LHCN-M2 (cell line): ENCODE measurements at places on chromosomes 16 and 17.
A peak's percentile ranks its signal among the peaks of the same experiment; 100 is the strongest.

GRCh38 chr16:31893824-31894223 lies 20.2 kb downstream of the ZNF267 start:
- DNase-seq: no peak

GRCh38 chr17:76793775-76794174 lies 55.9 kb downstream of the MFSD11 start:
- DNase-seq: peak; percentile 12

DNA sequence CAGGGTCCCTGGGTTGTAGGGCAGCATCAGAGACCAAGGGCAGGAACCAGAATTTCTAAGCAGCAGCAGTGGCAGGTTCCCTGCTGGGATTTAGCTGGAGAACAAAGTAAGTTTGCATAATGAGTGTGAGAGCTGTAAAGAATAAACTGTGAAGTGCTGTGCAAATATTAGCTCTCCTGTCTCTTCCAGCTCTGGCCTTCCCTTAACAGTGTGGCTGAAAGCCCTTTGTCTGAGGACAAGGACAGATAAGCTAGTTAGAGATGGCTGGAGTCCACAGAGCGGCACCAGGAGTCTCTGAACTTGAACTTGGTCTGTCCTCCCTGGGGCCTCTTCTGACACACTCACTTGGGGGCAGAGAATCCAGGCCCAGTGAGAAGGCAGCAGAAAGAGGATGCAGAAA lies 98.2 kb upstream of the WSCD1 start:
- no peak for DNase-seq

DNA sequence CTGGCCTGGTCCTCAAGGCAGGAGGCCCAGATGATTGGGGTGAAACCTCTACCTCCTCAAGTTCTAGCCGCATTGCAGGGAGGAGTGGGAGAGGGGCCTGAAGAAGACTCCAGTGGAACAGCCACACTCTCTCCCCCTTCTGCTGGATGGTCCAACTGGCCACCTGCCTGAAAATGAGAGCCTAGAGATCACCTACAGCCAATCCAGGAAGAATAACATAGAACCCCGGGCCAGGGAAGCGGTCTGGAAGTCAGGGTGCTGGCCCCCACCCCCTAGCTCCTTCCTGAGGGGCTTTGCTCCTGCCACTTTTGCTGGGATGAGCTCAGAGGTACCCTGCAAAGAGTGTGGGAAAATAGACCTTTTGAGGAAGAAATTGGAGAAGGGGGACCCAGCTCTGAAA lies 1.8 kb downstream of the SLC6A2 start:
- no peak for DNase-seq

DNA sequence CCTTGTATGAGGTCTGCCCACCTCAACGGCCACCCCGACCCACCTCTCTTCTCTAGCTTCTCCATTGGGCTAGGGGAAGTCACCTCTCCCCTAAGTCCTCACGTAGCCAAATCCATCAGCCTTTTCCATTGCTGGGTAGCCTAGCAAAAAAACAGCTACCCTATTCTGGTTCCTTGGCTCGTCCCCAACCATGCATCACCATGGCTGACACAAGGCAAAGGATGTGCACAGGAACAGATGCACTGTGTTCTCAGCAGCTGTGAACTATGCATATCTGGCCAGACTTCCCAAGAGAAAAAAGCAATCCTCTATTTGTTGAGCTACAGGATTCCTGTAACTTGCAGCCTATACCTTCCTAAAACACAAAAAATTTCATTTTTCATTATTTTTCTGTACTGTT lies 22.0 kb upstream of the FLCN start:
- DNase-seq: peak; percentile 14

DNA sequence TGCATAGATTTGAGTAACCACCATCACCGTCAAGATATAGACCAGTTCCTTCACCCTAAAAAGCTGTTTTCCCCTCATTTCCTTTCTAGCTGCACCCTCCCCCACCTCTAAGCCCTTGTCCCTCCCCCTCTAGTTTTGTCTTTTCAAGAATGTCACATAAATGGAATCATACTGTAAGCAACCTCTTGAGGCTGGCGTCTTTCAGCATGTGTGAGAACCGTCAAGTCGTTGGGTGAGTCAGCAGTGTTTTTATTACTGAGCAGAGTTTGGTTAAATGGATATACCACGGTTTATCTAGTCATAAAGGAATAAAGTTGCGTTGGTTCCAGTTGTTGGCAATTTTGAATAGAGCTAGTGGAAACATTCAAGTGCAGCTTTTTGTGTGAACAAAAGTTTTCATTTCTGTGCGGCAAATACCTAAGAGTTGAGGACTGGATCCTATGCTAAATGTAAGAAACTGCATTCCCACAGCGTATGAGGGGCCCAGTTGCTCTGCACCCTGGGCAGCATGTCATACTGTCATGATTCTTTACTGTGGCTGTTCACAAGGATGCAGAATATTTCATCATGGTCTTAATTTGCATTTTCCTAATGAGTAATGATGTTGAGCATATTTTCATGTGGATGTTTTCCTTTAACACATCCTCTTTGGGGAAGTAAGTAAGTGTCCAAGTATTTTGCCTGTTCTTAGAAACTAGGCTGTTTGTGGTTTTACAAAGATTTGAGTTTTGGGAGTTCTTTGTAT lies 264.3 kb downstream of the CPPED1 start:
- DNase-seq: peak; percentile 69

GRCh38 chr16:12217341-12217740 lies 240.8 kb downstream of the SNX29 start:
- no peak for DNase-seq

GRCh38 chr17:59409336-59410048 lies 78.0 kb downstream of the YPEL2 start:
- no peak for DNase-seq

DNA sequence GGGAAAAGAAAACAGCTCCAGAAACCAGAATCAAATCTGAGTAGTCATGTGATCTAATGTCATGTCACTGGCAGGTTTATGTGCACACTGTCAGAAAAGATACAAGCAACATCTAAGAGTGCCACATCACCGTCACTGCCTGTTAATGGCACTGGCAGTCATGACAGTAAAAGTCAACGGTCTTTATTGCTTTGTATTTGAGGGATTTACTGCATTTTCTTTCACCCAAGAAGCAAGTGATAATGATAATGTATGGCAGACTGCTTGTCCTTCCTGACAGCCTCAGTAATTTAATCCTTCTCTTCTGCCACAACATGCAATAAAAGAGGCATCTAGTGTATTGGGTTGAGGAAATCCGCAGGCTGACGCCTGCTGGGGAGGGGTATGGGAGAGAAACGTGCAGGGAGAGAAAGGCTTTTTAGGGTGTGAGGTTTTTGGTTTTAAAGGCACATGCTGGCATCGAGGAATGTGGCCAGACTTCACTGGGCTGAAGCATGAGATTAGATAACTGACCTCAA lies 92.4 kb downstream of the RPGRIP1L start:
- DNase-seq: no peak

DNA sequence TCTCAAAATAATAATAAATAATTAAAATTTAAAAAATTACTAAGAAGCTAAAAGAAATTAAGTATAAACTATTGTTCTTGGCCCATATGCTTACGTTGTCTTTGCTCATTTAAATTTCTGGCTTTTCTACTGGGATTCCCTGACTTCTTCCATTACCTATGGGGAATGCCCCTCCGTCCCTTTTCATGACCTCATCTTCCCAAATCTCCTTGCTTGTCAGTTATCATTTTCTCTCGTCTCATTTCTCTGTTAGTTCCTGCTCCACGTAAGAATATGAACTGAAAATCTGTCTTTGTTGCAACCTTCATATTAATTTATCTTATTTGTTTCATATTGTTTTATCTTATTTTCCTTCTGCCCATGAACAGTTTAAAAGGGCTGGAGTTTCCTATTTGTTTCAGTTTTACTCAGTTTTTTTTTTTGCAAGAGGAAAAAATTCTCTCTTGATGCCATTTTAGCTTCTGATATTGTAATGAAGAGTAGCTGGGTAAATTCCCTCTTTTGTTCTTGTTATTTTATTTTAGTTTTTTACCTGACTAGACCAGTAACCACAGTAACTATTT lies 2.5 kb upstream of the DNAJA2 start:
- DNase-seq: no peak

GRCh38 chr17:58120195-58120822 lies 27.9 kb upstream of the OR4D1 start:
- DNase-seq: peak; percentile 43

DNA sequence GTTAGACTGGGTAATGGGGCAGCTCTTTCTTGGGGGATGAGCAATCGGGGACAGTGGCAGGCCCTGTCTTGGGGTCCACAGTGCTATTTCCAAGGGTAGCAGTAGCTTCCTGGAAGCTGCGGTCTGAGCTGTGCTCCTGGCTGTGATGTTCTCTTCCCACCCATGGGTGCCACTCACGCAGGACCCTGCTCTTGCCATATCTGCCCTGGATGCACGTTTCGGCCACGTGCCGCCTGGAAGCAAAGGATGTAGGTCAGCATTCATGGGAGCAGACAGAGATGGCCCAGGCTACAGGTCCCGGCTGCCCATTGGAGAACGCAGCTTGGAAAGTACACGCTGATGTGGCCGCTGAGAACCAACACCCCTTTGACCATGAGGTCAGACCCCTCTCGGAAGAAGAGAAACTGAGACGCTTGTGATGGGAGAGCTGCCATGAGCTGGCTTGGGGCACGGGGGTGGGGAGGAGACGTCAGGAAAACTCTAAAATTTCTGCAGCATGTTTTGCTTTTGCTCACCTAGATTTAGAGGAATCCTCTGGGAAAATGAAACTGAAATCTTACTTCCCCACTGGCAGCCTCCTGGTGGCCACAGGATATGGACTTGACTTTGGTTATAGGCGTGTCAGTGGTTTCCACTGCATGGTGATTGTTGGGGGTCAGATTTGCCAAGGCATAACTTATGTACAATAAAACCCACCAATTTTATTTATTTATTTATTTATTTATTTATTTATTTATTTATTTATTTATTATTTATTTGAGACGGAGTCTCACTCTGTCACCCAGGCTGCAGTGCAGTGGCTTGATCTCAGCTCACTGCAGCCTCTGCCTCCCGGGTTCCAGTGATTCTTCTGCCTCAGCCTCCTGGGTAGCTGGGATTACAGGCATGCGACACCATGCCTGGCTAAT lies 36.2 kb upstream of the IRF8 start:
- no peak for DNase-seq

DNA sequence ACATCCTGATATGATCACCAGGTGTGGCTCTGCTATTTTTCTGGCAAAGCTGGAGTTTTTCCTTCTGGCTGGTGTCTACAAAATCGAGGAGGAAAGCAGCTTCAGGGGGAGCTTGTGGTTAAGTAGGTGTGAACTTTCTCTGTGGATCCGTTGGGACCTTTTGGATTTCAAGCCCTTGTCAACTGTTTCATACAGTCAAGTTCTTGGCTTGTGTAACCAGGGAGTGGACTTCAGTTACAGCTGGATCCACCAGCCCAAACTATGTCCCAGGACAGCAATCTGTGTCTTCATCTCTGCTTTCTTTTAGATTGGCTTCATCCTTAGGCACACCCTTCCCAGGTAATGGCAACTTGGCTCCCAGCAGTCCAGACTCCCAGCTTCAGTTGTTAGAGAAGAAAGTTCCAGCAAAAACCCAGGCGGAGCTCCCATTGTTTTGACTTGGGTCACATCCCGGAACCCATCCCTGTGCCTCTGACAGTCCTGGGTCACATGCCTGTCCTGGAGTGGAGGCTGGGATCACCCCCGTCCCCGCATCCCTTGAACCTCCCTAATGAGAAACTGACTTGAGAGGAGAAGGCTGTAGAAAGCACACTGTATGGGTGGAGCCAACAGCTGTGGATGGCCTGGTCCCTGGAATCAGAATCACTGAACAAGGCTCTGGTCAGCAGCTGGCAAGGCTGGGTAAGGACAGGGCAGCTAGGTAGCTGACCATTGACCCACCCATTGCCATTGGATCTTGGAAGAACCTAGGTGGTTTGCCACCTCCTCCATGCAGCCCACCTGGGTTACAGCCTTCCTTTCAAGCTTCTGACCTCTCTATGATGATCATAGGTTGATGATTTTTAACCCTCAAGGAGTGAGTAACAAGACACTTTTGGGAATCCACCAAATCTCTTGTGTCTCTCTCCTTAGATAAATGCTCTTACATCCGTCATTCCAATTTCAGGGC lies 18.1 kb downstream of the NKD1 start:
- DNase-seq: no peak

DNA sequence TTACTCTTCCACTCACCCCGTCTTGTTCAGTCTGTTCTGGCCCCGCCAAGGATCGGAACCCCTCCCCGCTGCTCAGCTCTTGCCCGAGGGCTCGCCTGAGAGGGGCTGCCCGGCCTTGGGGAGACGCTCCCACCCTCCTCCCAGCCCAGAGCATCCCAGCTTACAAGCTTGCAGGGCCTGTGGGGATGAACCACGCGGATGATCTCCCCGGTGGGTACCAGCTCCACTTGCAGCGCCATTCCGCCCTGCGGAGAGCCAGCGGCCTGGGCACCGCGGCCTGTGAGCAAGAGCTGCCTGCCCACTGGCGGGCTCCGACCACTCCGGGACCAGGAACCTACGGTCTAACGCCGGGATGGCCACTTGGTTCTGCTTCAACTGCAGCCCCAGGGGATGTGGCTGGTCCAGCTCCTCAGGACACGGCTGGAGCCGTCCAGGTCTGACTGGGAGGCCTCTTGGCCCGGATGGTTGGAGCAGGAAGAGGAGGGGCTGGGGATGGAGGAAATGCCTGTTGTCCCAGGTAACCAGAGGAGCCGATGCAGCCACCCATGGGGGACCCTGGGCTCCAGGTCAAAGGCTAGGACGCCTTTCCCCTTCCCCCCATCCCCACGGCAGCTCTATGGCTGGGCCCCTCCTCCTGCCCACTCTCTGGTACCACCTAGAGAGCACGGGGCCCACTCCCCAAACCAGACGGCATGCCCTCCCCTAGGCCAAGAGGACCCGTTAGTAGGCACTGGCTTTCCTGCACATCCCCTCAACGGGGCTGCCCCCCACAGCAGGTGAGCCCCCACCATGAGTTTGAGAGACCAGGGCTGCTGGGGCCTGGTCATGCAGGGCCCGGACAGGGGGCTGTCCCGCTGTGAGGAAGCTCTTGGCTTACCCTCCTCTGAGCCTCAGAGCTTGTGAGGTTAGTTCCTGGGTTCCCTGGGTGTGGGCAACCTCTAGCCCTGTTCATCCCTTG lies at the start of gene MYO1C:
MYO1C (minus strand) TSS at position 438 of the 958 bp plus-strand sequence; CDS start at position 239, 199 bp downstream.
- DNase-seq: no peak

GRCh38 chr16:79195938-79196337 lies 404.6 kb downstream of the MAF start:
- no peak for DNase-seq

DNA sequence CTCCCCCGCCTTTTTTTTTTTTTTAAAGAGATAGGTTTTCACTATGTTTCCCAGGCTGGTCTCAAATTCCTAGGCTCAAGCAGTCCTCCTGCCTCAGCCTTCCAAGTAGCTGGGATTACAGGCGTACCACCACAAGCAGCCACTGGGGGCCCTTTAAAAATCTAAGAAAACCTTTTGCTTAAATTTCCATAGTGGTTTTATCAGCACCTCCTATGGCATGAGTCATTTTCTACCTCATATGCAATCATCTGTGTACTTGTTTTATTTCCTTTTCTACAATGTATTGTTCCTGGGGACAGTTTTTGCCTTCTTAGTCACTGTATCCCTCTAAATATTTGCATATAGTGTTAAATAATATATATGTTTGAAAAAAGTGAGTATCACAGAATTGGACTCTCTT lies 29.2 kb downstream of the GNA13 start:
- peak; percentile 72 for DNase-seq

GRCh38 chr17:52170963-52171572 lies 12.6 kb upstream of the CA10 start:
- DNase-seq: no peak
